ENCODE measurements at places on chromosomes 4 and X.

DNA sequence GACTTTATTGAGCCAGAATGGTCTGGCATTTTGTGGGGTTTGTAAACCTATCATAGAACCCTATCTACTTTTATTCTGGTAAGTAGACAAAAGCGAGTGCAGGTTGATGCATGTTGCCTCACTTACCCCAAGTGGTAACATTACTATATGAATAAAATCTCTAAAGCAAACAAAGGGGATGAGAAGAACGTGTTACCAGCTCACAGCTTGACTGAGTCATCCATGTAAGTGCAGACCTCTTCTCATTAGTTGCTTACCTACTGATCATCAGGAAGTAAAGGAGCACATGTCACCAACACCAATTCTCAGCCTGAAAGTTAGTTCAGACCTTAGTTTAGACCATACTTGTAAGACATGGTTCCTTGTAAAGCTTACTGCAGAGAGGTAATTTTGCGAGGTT is 1328.3 kb downstream of the C4orf33 start:
- DNase-seq = no peak

DNA sequence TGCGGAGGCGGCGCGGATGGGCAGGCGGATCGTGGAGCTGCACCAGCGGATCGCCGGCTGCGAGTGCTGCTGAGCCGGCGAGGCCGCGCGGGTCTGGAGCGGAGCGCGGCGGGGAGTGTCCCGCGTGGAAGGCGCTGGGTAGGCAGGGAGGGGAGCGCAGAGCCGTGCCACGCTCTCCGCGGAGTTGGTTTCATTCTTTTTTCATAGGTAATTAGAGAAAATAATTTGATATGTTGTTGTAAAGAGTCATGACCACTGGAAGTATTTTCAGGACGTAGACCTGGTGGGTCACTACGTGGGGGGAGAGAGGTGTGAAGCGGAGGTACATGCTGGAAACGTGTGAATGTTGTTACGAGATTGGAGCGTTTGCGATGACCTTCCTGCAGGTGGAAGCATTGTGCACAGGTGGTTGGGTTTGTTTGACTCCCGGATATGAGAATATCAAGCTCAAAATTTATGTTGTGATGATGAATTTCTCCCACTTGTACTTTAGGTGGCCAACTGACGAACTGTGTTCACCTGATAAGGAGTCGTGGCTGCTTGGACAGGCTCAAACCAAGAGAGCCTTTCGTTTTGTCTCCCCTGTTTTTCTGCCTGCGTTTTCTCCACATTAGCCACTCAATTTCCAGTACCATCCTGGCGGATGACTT is 19.1 kb upstream of the S100P start:
- no peak for DNase-seq

- DNase-seq = no peak
Observed at GRCh38 chr4:26071688-26072087, 157.7 kb downstream of the SMIM20 start.

DNA sequence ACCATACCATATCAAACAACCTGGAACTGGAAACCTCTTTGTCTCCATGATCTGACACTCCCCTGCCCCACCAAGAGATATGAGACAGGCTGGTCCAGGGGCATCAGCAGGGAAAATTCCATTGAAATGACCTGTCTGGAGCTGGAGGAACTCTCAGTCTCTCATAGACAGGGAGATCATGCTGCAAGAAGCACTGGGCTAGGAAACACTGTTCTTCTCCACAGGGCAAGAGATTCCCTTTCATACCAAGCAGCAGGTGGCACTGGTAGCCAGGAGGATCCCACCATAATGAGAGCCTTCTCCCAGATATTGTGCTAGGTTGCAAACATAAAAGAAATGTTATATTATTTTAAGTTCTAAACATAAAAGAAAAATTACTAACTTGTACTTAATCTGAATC is 14.5 kb upstream of the NALF2 start:
- no peak for DNase-seq

- no peak for DNase-seq
Observed at GRCh38 chrX:41406201-41406600, 40.9 kb upstream of the NYX start.

DNA sequence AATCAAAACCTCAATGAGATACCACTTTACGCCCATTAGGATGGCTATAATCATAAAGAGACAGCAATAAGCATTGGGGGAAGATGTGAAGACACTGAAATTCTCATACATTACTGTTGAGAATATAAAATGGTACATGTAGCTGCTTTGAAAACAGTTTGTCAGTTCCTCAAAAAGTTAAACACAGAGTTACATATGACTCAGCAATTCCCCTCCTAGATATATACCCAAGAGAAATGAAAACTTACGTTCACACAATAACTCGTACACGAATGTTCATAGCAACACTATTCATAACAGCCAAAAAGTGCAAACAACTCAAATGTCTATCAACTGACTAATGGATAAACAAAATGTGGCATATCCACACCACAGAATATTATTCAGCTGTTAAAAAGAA is 36.6 kb downstream of the PHF8 start:
- DNase-seq = no peak

GRCh38 chr4:20591571-20591970 is 108.7 kb upstream of the PACRGL start:
- DNase-seq = no peak

GRCh38 chr4:114924311-114924710 is 189.1 kb downstream of the NDST4 start:
- DNase-seq = peak; percentile 39

DNA sequence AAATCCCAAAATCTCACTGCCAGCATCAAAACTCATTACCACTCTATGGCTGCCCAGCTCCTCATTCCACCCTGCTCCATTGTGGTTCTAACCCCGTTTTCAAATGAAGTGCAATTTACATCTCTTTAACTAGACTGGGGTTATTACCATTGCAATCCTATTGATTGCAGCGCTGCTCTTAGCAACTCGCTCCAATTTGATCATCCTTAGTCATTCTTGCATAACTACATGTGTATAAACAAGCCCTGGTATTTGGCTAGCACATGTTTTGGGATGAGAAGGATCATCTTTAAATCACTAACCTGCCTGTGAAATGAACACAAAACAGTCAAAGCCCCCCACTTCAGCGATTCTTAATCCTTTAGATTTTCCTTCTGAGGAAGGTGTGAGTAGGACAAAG is 340.1 kb upstream of the PPARGC1A start:
- no peak for DNase-seq

- DNase-seq = no peak
Observed at GRCh38 chrX:53286171-53286570, 4.8 kb upstream of the IQSEC2 start.

- DNase-seq = no peak
Observed at GRCh38 chrX:154850957-154851611, 16.6 kb upstream of the SMIM9 start.

- no peak for DNase-seq
Observed at GRCh38 chr4:87030755-87031441, 96.1 kb downstream of the AFF1 start.

DNA sequence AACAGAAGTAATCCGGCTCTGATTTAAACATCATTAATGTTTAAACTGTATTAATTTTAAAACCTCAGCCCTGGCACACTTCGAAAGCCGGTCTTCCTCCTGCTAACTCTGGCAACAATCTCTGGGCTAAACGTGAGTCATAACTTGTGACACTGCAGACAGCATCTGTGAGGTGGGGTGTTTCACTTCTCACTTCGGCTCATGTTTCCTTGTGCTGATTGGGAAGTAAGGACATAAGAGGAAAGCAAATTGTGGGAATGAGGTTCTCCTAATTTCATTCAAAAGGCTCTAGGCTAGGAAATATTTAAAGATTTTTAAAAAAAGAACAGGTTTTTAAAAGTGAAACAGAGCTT is 139.9 kb upstream of the USP9X start:
- DNase-seq = peak; percentile 35

DNA sequence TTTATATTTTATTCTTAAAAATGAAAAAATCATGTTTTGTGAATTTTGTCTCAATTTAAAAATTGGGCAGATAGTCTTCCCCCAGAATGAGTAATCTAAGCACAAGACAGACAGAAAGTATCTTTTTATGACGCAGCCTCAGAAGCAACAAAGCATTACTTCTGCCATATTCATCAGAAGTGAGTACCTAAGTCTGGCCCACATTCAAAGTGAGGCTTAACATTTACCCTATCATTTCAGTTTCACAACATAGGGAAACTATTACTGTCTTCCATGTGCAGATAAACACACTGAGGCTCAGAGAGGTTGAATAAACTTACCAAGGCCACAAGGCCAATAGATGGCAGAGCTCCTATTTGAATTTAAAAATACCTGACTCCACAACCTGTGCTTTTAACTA is 4.4 kb upstream of the PRDX4 start:
- DNase-seq = no peak

GRCh38 chr4:145279122-145279960 is 99.0 kb upstream of the OTUD4 start:
- DNase-seq = no peak
